ENCODE measurements at places on chromosomes 2 and 18. TPM values are rescaled to one million over a fixed set of nuclear protein-coding genes. Genes with fewer than 3 reads are reported as not detected.

The SCYGR4 gene
- not detected for total RNA-seq

The ABI2 gene
- total RNA-seq = 33.3 TPM

The GCG gene
- not detected for total RNA-seq

The FZD7 gene
- 24.4 TPM for total RNA-seq

All from cardiac ventricle fibroblast (primary cell).